ENCODE measurements at places on chromosomes 13 and 19.

DNA sequence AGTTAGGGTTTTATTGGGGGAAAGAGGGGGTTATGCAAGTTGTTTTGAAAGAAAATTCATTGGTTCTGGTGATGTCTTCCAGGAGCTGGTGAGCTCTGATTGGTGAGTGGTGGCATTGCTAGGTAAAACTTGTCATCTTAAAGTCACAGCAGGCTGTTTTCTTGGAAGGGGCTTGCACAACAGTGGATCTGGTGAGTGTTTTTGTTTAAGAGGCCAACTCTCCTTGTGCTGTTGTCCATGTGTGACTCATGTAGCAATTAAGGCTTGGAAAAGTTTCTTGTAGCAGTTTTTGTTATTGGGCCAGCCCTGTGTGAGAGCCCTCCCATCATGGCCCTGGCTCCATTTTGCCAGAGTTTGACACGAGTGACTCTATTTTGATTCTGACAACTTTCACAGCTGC lies 109.4 kb downstream of the RFC3 start:
- DNase-seq: no peak

DNA sequence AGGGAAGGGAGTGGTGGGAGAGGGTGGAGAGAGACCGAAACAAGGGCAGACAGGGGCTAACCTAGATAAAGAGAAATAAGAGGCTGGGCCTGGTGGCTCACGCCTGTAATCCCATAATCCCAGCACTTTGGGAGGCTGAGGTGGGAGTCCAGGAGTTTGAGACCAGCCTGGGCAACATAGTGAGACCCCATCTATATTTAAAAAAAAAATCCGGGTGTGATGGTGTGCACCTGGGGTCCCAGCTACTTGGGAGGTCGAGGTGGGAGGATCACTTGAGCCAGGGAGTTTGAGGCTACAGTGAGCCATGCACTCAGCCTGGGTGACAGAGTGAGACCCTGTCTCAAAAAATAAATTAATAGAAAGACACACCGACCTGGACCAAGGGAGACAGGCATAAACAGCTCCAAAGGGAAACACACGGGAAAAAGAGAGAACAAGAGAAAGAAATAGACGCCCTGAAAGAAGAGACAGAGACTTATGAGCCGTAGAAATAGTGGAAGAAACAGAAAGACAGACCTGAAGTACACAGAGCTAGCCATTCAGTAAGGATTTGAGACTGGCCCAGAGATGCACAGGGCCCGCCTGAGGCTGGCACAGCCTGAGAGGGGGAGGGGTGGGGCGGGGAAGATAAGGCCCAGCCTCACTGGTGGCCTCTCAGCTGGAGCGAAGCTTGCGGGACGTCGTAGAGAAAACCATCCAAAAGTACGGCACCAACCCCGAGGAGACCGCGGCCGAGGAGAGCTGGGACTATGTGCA lies 2.2 kb downstream of the CD37 start:
- no peak for DNase-seq

DNA sequence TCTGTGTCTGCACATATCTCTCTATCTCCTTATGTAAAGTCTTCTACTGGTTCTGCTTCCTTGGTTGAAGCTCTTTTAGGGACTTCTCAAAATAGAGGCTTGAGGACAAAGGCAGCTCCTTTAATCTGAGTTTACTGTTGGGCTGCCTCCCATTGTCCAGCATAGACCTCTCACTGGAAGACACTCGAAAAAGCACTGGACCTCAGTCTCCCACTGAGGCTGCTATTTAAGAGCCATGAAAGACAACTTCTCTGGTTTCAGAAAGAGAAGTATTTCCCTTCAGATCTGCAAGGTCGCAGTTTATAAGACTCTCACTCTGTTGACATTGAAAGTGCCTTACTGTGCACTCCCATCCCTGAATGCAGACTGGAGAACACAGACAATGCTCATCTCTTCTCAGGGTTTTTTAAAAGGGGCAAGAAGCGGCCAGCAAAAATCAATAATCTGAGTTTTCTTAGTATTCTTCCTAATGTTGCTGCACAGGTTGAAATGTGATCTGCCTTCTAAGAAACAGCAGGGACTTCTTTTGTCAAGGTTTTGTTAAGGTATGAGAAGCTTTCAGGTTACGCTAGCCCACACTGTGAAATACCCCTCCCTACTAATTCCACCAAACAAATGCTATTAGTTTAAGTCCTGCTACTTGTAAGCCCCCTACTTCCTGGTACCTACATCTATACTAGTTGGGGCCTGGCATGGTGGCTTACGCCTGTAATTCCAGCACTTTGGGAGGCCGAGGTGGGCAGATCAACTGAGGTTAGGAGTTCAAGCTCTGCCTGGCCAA lies 450.0 kb upstream of the SLC10A2 start:
- no peak for DNase-seq

DNA sequence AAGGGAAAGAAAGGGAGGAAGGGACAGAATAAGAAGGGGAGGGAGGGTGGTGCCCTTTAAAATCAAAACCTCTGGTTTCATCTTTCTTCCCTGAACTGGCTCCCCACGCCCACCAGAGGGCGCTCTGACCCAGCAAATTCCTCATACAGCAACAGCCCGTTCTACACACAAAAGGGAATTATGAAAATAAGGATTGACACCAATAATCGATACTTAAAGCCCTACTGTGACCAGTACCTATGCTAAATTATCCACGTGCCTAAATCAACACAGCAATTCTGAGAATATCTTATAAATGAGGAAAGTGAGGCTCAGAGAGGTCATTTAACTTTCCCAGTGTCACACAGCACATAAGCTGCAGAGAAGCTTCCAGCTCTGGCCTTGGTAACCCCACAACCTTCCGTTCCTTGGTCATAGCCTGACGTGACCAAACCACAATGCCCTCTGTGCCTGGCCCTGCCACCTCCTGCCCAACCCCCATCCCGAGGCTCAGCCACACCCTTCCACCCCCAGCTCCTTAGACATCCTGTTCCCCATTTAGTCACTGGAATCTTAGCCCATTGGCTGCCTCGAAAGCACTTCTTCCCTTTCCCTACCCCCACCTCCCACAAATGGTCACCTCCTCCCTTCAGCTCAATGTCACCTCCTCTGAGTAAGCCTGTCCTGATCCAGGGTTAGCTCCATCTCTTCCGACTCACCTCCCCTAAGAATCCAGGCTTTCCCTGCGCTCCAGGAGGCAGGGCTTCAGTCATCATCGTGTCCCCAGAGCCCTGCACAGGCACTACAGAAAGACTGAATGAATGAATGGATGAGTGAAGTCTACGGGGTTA lies 34.2 kb upstream of the PNMA8B start:
- no peak for DNase-seq

- DNase-seq: no peak
Measured at GRCh38 chr13:37412241-37412921, 186.2 kb downstream of the POSTN start.

- no peak for DNase-seq
Measured at GRCh38 chr19:11130824-11131455, 24.6 kb downstream of the SPC24 start.

DNA sequence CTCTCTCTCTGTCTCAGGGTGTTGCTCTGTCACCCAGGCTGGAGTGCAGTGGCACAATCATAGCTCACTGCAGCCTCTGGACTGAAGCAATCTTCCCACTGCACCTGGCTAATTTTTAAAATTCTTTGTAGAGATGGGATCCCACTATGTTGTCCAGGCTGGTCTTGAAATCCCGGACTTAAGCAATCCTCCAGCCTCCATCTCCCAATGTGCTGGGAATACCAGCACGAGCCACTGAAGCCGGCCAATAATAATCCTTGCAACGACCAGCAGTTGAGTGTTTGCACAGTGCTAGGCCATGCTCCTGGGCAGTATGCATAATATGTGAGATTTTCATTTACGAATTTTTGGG lies 640 bp upstream of the EPOR start:
- no peak for DNase-seq

DNA sequence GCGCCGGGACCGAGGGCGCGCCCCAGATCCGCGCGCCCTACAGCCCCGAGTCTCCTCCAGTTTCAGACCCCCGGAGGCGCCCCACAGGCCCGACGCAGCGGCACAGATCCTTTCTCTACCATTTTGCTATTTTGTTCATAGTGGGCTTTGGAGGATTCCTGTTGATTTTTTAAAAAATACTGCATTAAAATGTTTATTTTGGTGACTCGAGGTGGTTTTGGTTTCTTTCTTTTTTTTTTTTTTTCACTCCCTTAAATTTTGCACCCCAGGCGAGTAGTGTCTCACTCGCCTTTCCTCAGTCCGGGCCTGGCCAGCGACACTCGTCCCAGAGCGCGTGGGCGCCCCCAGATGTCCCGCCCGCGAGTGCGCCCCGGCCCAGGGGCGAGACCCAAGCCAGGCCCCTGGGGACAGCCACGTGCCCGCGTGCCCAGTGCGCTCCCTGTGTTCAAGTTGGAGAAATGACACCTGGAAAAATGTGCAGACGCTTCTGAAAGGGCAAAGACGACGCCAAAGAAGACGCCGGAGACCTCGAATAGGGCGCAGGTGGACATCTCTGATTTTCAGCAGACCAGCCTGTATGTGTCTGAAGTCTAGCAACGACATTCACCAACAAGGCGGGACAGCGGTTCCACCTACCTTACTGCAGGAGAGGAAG lies 471 bp upstream of the INSR start:
- DNase-seq: no peak

DNA sequence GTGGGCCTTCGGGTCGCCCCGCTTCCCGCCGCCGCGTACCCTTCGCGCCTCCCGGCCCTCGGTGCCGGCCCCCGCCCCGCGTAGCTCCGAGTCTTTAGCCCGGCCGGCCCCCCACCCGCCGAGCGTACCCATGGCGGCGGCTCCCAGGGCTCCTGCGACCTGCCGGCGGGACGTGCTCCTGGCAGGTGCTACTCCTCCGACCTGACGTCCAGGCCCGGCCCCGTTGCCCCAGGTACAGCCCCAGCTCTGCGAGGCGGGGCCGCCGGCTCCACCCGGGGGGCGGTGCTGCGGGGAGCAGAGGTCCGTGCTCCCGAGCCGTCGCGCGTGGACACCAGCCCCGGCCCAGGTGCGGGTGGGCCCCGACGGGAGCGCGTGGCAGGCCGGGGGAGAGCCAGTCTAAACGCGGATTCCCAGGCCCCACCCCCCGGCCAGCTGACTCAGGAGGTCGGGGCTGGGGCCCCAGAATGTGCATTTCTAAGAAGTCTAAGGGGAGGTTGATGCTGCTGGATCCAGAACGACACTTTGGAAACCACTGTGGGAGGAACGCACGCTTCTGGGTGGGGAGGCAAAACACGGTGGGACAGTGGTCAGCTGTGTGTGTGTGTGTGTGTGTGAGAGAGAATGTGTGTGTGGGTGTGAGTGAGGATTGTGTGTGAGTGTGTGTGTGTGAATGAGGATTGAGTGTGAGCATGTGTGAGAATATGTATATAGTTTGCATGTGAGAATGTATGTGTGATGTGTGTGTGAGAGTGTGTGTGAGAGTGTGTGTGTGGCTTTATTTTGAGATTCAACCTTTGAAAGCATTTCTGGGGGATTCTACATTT lies at the start of gene SLC15A1:
Gene SLC15A1, minus strand, starts transcription at position 206 of the 824 bp plus-strand sequence. Its CDS starts 74 bp downstream, at position 132.
- no peak for DNase-seq

GRCh38 chr13:47656651-47657050 lies 344.4 kb downstream of the SUCLA2 start:
- DNase-seq: no peak

DNA sequence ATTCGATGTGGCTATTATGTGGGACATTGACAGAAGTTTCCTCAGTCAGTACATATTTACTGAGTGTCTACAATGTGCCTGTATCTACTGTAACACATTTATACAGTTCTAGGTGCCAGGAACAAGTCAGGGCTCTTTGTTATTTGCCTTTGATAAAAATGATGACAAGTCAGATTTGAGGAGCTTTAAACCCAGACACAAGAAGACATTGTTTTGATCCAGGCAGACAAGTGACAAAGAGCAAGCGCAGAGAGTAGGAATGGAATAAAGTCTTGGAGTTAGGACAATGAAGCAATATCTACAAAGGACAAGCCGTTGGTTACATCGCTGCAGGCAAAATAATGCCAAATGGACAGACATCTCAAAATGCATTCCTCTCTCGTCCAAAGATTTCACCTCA lies 70.1 kb downstream of the ITGBL1 start:
- no peak for DNase-seq

DNA sequence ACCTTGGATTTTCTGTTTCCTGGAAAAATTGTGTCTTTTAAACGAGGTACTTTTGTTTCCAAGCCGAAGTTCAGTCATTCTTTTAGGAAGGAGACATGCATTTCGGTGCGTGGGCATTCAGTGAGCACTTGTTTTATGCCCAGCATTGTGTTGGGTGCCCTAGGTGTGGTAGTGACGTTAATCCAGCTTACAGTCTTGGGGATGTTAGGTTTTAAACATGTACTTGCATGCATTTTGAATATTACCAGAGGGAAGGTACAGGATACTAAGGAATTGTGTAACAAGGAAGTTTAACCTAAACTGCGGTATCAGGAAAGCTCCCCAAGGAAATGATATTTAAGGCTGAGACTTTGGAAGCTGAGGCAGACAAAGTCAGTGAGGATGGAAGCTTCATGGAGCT lies 66.3 kb downstream of the ARHGAP35 start:
- no peak for DNase-seq

DNA sequence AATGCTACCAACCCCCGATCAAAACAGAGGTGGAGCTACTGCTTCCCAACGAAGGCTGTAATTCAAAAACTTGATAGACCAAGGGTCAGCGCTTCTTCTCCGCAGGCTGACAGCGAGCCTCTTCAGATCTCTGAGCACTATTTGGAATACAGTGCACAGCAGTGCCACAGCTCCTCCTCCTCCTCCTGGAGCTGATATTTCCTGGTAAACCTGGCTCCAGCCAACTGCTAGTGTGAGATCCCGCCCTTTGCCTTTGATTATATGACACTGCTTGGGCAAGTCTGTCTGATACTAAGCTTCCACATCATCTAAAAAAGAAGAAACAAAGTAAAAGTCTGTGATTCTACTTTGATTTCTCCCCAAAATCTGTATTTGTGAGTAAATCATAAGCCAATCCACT lies 710.5 kb downstream of the DACH1 start:
- DNase-seq: no peak

- no peak for DNase-seq
Measured at GRCh38 chr13:48624858-48625257, 28.9 kb upstream of the CYSLTR2 start.

DNA sequence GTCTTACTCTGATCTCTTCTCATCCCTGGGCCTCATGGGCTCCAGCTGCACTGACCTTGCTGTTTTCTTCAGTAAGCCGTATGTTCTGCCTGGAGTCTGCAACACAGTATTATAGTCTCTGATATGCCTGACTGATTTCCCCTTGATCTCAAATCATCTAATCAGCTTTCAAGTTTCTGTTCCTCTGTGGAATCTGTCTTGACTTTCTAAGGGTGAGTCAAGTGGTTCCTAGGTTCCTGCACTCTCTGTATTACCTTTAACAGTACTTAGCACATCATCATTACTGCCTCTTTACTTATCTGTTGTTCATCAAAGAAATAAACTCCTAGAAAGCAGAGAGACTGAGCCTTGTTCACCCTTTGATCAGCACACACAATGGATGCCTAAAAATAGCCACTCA lies 350.7 kb downstream of the LMO7 start:
- DNase-seq: no peak

- DNase-seq: no peak
Measured at GRCh38 chr19:57903618-57904184, 12.7 kb downstream of the ZNF417 start.

DNA sequence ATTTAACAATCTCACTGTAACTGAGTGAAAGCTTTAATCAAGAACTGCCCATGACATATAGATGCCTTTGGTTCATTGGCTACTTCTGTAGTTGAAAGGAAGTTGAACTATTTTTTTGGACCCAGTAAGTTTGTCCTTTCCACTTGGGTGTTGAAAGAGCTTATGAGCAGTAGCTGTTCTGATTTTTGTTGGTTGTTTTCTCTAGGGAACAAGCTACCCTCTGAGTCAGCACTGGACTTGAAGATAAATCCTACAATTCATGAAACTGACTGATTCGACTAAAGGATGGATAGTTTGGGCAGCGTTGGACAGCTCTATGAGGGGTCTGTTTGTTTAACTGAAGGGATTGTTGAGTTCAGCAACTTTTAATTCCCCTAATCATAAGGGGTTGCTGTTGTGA lies 101.0 kb downstream of the PAN3 start:
- DNase-seq: no peak

All from cortex of kidney (tissue), 1 donor.